Hematopoietic multipotent progenitor cell treated with erythropoietin and hydrocortisone succinate and interleukin-3 and kit ligand, for 6 days (in vitro differentiated cells): ENCODE measurements at places on chromosomes 3 and 15.

- no peak for DNase-seq
Measured at GRCh38 chr3:152943645-152944044, 108.7 kb downstream of the P2RY1 start.

- no peak for DNase-seq
Measured at GRCh38 chr15:100245855-100246254, 95.9 kb downstream of the ADAMTS17 start.

GRCh38 chr3:25834346-25834745 lies 44.5 kb downstream of the OXSM start:
- DNase-seq: no peak

- DNase-seq: no peak
Measured at GRCh38 chr15:89116404-89116803, 28.1 kb downstream of the ABHD2 start.

DNA sequence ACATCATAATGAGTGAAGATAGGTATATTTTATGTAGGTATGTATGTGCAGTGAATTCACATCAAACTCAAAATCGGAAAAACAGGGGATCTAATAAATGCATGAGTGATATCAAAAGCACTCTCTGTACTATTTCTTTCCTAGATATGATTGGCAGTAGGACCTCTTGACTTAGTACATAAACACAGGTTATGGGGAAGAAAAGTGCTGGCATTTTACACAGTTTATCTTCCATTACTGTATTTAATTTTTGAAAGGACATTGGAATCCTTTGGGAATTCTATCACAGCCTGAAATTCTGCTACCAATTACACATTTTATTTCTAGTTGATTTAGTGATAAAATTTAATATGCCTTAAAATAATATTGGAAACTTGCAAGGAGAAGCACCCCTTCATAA lies 470.5 kb upstream of the ONECUT1 start:
- DNase-seq: no peak

DNA sequence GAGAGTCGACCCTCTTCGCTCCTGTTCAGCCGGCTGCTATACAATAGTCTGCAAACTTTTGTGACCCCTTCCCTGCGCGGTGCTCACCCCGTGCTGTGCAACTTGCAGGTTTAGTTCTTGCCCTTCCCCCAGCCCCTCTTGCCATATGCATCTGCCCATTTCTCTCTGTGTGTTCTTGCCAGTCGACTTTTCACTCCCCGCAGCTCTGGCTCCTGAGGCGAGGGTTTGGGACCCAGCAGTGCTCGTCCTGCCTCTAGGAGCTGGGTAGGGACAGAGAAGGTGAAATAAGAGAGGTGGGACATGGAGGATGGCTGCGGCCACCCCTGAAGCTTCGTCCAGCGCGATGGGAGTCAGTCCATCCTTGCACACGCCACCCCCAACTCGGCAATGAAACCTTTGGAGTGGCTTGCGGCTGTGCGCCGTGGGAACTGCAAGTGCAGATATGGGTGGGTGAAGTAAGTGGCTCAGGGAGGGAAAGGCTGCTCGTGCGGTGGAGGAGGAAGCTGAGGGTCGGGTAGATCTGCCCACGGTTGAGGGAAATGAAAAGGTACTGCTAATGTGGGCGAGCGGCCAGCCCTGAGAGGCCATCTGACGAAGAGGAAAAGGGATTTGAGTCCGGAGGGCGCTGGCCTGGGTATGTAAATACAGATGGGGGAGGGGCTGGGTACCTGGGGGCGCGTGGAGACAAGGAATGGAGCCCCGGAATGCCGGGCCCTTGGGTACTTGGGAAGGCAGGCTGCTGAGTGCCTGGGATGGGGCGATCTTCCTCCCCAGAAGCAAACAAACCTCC lies 1.0 kb downstream of the LRRC3B start:
- DNase-seq: no peak

- DNase-seq: peak; percentile 30
Measured at GRCh38 chr3:13045904-13046568, 27.2 kb downstream of the IQSEC1 start.

- DNase-seq: no peak
Measured at GRCh38 chr3:188434594-188434993, 280.6 kb downstream of the LPP start.

GRCh38 chr3:62415312-62415801 lies 42.0 kb upstream of the FEZF2 start:
- no peak for DNase-seq

GRCh38 chr3:170200987-170201386 lies 19.5 kb upstream of the PHC3 start:
- no peak for DNase-seq

GRCh38 chr3:174285242-174285864 lies 573.8 kb upstream of the NAALADL2 start:
- no peak for DNase-seq

DNA sequence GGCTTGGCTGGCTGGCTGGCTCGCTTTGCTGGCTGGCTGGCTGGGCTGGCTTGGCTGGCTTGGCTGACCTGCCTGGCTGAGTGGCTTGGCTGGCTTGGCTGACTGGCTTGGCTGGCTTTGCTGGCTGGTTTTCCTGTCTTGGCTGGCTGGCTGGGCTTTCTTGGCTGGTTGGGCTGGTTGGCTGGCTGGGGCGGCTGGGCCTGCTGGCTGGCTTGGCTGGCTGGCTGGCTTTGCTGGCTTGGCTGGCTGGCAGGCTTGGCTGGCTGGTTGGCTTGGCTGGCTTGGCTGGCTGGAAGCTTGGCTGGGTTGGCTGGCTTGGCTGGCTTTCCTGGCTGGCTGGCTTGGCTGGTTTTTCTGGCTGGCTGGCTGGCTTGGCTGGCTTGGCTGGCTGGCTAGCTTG lies 435.6 kb downstream of the GOLGA6L6 start:
- no peak for DNase-seq

DNA sequence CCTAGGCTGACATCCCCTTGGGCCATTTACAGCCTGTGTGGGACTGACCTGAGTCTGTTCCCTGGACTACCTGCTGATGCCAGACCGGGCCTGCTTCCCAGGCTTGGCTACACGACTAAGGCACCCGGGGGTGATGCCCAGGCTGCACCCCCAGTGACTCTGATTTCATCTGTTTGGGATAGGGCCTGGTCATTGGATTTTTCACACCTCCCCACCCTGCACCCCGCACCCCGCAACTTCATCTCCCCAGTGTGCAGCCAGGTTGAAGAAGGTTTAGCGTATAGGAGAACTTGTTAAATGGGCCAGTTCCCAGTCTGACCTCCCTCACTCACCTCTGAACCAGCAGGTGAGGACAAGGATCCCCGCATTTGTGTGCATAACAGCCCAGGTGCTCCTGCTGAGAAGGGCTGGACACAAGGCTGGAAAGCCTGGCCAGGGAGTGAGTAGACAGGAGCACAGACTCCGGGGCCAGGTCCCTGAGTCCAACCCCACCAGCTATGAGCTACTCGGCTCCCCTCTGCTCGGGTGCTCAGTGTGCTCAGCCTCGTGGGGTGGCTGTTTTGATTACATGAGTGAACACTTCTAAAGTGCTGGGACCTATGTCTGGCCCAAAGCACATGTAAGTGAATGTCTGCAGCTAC lies 18.5 kb downstream of the SLC6A20 start:
- no peak for DNase-seq

DNA sequence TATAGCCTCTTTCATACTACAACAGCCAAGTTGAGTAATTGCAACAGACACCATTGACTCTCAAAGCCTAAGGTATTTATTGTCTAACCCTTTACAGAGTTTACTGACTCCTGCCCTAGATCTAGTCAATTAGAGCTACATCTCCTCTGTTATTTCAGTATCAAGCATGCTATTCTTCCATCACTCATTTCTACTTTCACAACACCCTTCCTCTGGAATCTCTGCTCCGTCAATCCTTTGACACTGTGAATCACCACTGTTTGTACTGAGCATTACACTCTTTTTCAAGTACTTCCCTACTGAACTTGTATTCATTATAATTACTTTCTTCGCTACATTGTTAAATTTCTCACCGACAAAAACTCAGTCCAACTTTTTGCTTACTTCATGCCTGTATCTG lies 121.8 kb downstream of the ZNF609 start:
- no peak for DNase-seq

GRCh38 chr3:101072300-101072699 lies 79.1 kb upstream of the ABI3BP start:
- DNase-seq: no peak

- no peak for DNase-seq
Measured at GRCh38 chr3:13319564-13320220, 100.4 kb downstream of the NUP210 start.

DNA sequence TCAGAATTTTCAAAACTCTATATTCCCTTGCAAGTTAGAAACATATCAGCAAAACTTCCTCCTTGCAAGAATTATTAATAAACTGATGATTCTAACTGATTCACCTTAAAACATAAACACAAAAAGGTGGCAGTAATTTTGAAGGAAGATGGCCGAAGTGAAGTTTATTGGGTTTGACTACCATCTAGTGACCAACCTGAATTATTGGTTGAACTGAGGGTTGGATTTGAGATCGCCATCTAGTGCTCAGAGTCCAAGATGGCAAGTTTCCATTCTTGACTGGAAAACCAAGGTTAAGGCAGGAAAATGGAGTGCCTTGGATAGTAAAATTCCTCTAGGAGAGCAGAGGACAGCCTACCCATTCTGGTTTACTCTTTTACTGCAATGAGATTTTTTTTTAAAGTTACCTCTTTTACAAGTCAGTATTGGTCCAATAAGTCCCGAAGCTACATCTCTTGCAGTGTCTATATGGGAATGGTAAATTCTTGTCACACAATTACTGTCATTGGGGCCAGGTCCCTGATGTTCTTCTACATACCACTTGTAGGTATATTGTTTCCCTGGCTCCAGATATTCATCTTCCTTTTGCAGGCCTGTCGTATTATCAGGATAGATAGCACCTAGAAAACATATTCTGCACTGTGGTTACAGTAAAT lies 51.6 kb upstream of the CP start:
- peak; percentile 92 for DNase-seq

GRCh38 chr3:178680489-178680888 lies 144.3 kb downstream of the KCNMB2 start:
- DNase-seq: no peak

DNA sequence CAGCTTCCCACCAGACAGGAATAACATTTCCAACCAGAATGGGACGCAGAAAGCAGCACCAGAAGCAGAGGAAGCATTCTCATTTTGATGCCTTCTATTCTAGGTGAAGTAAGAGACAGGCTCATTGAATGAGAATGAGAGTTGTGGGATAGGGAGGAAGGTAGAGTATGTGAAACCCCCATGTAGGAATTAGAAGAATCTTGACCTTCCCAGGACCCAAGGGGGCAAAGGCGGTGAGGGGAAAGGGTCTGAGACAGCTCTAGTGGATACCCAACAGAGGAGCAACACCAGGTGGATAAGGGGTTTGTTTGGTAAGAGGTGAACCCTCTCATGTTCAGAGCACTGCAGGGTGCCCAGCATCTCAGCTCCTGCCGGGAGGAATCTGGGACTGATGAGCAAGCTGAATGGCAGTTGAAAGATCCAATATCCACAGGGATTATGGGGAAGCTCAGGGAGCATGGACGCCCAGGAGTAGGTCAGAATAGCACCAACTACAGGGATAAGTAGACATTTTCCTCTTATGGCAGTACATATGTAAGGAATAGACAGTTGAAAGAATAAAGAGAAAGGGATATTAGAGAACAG lies 77.0 kb downstream of the PLCL2 start:
- DNase-seq: no peak

GRCh38 chr3:127159543-127159942 lies 33.4 kb upstream of the PRR23E start:
- DNase-seq: no peak

GRCh38 chr15:45121706-45122417 lies 7.7 kb downstream of the DUOXA2 start:
- DNase-seq: no peak

GRCh38 chr3:185486394-185486793 lies 12.4 kb downstream of the TMEM41A start:
- DNase-seq: no peak

DNA sequence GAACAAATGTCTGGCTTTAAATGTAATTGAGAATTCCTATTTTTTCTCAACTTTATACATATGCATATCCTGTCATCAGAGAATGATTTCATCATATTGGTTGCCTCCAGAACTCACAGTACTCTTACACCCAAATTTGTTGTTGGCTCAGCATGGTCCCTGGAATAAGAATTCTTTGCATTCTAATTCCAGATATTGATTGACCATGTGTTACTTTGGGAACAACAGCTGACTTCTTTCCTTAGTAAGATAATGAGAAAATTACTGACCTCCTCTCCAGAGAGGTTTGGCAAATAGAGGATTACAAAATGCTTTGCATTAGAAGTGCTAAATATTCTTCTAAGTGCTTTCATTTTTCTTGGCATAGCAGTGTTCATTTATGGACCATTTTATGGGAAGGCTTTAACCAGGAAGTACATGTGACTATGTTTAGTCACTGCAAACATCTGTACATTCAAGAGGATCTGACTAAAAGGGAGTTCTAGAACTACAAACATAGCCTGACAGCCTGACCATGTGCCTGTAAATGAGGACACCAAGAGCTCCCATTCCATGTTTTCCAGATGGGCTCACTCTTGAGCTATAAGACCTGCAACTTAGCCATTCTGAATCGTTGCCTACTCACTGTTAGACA lies 391.6 kb upstream of the DPPA4 start:
- DNase-seq: no peak

- no peak for DNase-seq
Measured at GRCh38 chr3:157145606-157146322, 14.2 kb downstream of the CCNL1 start.

DNA sequence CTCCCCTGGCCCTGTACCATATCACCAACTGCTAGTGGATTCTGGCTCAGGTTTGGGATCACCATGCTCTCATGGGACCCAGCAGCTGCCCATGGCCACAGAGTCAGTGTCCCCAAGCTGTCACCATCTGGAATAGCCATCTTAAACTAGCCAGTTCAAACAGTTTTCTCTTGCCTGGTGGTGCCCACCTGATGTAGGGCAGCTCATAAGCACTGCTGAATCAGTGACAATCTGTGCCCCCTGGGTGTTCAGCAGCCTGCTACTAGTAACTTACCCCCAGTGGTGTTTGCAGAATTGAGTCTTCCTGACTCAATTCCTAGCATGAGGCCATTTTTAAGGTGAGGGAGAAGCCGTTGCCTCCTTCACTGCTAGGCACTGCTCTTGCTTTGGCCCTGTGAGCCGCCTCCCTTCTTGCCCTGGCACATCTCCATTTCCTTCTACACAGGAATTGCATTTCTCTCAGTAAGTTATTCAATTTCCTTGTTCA lies 7.9 kb downstream of the RPSA start:
- peak; percentile 50 for DNase-seq

GRCh38 chr15:42111924-42112323 lies 17.6 kb upstream of the PLA2G4D start:
- DNase-seq: peak; percentile 71

- DNase-seq: no peak
Measured at GRCh38 chr3:172375206-172375850, 72.9 kb downstream of the GHSR start.

- DNase-seq: peak; percentile 63
Measured at GRCh38 chr3:170726976-170727661, 141.2 kb upstream of the SLC7A14 start.

- DNase-seq: no peak
Measured at GRCh38 chr3:197365586-197365985, 67.2 kb upstream of the DLG1 start.

DNA sequence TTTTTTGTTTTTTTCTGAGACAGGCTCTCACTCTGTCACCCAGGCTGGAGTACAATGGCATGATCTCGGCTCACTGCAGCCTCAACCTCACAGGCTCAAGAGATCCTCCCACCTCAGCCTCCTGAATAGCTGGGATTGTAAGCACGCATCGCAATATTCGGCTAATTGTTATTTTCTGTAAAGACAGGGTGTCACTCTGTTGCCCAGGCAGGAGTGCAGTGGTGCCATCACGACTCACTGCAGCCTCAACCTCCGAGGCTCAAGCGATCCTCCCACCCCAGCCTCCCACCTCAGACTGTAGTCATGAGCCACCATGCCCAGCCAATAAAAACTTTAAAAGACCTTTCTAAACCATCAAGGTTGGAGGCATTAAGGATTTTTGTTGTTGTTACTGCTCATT lies 57.4 kb upstream of the TFRC start:
- DNase-seq: no peak
